Stimulated activated CD4-positive, alpha-beta T cell treated with anti-CD3 and anti-CD28 coated beads, Interleukin-15, amount 100 ng/mL, for 1 hour (primary cell): ENCODE measurements at places on chromosomes 6 and 20.

GRCh38 chr20:43744966-43745730, 18.3 kb upstream of the GTSF1L start:
- no peak for DNase-seq

GRCh38 chr20:48159145-48160008, 374.1 kb upstream of the SULF2 start:
- DNase-seq = no peak

DNA sequence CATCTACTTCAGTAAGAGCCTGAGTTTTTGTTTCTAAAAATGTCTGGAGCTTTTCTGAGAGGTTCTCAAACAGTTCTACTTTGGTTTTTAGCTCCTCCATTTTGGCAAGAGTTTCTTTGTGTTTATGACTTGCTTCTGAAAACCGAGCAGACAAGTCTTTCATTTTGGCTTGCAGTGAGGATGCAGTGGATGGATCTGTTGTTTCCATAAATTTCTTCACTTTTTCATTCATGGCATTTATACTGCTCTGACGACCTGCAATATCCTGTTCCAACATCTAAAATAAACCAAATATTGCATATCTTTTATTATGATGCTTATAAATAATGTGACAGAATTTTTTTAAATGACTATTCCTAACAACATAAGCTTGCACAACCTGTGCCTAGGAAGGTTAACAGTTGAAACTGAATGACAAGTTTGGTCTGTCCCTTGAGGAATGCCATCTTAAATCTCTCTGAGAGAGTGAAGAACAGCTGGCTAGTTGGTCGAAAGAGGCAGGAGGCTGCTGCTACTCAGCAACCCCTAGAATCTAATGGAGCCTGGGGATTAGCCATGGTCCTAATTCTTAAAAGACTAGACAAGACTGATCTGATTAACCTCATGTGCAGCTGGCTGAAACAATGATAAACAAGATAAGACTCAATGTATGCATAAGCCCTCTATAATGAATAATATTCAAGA, 69.8 kb downstream of the DST start:
- no peak for DNase-seq

GRCh38 chr6:127206531-127207095, 60.1 kb upstream of the RNF146 start:
- DNase-seq = no peak

- no peak for DNase-seq
These were observed 2.3 kb upstream of the RAMACL start for GRCh38 chr6:166588691-166589336.

DNA sequence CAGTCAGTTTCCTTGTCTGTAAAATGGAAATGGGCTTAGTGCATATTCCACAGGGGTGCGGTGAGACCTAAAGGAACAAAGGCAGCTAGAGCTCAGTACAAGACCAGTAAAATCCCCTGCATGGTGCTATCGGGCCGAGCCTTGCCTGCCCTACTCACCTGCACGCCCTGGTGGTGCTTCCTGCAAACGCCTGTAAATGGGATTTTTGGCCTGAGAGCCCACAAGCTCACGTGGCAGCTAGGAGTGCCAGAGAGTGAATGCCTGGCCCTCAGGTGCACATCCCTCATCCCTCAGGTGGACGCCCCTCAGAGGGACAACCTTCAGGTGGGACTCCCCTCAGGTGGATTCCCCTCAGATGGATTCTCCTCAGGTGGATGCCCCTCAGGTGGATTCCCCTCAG, 48.0 kb upstream of the VSX1 start:
- no peak for DNase-seq

DNA sequence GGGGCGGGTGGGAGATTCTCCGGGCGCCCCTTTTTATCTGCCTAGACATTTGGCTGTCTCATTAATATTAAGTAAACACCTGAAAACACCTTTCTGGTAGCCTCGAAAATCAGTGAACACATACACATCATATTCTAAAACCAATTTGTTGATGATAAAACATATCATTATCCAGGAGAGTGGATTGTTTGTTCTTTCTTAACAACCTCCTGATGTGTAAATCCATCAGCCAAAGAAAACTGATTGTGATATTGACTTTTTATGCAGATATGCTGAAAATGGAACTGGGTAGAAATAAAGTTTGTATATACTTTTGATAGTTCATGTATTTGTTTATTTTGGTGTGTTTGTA, 75.7 kb downstream of the ADGRG6 start:
- DNase-seq = no peak

- no peak for DNase-seq
These were observed 20.4 kb downstream of the ZNF184 start for GRCh38 chr6:27452496-27452897.

DNA sequence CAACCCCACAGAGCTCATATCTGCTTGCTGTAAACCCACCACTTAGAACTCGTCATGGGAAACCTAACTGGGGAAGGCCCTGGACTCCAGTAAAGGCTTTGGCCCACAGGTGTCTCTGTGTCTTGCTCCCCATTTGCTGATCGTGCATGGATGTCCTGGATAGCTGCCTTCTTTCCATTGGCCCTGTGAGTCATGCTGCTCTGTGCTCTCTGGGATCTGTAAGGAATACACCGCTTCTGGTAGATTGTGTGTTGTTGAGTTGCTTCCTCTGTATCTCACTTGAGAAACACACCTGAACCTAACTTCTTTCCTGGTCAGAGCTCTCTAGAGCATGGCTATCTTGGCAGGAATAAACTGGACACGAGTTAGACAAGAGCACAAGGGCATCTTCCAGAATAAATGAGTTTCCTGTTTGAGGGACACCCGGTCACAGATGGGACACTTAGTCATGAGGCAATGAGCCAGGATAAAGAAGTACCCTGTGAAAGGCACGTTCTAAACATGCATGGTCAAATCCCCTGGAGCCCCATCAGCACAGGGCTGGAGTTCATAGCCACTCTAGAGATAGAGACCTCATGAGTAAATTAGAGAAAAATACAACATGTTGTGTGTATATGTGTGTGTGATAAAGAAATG, 99.6 kb upstream of the TMEM170B start:
- DNase-seq = no peak

- DNase-seq = no peak
These were observed 26.1 kb downstream of the NCOA5 start for GRCh38 chr20:46063652-46064054.

DNA sequence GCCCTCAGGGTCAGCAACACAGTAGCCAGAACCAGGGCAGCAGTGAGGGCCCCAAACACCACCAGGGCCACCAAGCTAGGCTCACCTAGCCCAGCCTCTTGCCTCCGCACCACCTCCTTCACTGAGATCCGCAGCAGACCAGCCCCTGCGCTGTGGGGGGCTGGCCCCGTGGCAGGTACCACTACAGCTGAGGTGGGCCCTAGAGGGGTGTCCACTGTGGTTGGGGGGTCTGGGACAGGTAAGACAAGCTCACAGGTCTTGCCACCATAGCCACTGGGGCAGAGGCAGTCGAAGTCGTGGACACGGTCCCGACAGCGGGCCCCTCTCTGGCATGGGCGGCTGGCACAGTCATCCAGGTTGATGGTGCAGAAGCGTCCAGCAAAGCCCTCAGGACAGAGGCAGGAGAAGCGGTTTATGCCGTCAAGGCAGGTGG, 4.6 kb downstream of the DLK2 start:
- no peak for DNase-seq
